ENCODE measurements at places on chromosomes 16 and 17.

GRCh38 chr17:44906763-44907728, 7.8 kb upstream of the EFTUD2 start:
- no peak for DNase-seq

DNA sequence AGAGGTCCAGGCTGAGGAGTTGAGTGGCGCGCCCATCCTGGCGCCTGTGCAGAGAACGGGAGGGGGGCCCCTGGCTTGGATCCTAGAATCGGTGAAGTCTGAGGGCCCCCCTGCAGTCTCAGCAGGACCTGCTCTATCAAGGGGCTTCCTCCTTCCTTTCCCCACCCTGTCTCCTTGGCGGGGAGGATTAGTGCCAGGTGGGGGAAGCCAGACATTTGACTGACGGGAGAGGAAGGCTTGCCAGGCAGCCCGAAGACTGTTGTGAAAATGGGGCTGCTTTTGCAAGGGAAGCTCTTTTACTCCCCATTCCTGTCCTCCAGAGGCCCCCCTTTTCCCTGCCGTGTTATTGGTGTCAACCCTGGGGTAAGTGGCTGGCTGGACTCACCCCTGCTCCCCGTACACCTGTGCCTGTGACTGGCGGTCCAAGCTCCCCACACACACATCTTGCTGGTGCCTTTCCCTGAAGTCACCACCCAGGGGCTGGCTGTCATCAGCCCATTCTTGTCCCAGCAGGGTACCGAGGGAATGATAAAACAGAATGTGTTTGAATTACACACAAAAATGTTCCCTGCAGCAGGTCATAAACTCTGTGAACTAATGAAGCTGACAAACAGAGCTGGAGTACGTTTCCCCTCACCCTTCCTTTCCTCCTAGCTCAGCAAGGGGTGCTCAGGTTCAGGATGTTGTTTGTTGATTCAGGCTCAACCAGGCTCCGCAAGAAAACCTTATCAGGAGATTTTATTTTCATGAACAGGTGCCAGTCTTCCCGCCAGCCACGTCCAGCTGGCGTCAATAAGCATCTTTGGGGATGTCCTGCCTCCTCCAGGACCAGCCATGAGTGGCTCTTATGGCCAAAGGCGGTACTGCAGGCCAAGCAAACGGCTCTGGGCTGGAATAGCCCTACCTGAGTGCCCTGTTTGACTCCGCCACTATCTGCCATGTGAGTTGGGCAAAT, 4.4 kb upstream of the ARMC7 start:
- DNase-seq = no peak

- DNase-seq = no peak
These were observed 576 bp downstream of the ZNF768 start for GRCh38 chr16:30525844-30526136.

- no peak for DNase-seq
These were observed 58.6 kb downstream of the KSR1 start for GRCh38 chr17:27514595-27515413.

DNA sequence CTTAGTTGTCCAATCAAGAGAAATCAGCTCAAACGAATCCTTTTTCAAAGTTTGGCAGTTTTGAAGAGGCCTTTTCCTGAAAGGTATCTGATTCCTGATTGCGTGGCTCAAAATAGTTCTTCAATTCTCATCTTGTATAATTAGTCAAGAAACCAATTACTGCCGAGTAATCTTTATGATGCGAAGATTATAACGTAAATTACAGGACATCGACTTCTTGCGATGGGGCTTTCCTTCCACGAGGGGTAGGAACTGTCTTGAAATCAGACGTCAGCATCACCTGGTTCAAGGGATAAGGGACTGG, 644 bp upstream of the ARL2BP start:
- DNase-seq = no peak

Data from stimulated activated CD4-positive, alpha-beta T cell treated with anti-CD3 and anti-CD28 coated beads, Interleukin-1b, Interleukin-23, amount 100 ng/mL, for 1 hour (primary cell).